Aorta (tissue), 5 donors: ENCODE measurements at places on chromosomes 1 and 21. TPM values are rescaled to one million over a fixed set of nuclear protein-coding genes. Genes with fewer than 3 reads are reported as not detected.

The CYP4X1 gene
- 12.6 TPM for polyA plus RNA-seq

The CRB1 gene
- polyA plus RNA-seq: not detected

The ST6GALNAC5 gene
- polyA plus RNA-seq: 3.6 TPM

GRCh38 chr21:45421071-45421845 lies 16.3 kb downstream of the COL18A1 start:
- H3K4me1 ChIP-seq: no peaks in the 10 kb centered on the region
- no peaks in the 10 kb centered on the region for H3K36me3 ChIP-seq
- no peak overlapping the region for H3K4me3 ChIP-seq
- peak; percentile 75 for DNase-seq
- no peaks in the 10 kb centered on the region for H3K27me3 ChIP-seq

- no peaks in the 10 kb centered on the region for H3K27me3 ChIP-seq
- H3K4me3 ChIP-seq: no peak overlapping the region
- DNase-seq: no peak
These were observed 2.4 kb downstream of the SSBP3 start for GRCh38 chr1:54403808-54404261.

DNA sequence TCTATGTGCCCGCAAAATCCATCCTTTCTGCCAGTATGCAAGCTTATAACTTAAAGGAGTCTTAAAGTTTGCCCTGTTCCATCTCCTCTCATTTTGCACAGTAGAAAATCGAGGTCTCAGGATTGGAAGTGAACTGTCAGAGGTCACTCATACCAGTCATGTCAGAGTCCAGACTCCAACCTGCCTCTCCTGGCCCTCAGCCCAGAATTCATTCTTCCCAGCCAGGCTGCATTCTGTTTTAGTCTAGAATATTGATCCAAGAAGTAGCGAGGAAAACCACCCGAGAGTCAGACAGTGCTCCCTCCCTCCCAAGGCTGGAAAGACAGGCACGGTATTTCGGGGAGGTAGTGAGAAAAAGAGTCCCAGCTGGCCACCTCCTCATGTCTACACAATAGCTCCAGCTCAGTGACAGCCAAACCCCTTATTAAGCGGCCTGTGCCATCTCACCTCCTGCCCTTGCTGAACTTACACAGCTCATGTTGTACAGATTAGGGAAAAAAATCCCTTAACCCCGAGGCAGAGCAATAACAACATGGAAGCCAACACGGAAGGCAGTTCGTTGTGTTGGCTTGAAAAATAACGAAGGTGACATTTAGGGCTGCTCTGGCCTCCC lies 89.4 kb downstream of the OMA1 start:
- DNase-seq: no peak
- H3K27me3 ChIP-seq: no peaks in the 10 kb centered on the region
- H3K27ac ChIP-seq: no peak overlapping the region
- H3K4me1 ChIP-seq: no peaks in the 10 kb centered on the region
- H3K4me3 ChIP-seq: no peak overlapping the region

GRCh38 chr1:246329900-246330299 lies 177.2 kb downstream of the SMYD3 start:
- peaks cover 2% of the 10 kb centered on the region for H3K36me3 ChIP-seq
- no peak overlapping the region for H3K27ac ChIP-seq
- H3K4me3 ChIP-seq: no peak overlapping the region
- no peak for DNase-seq
- no peaks in the 10 kb centered on the region for H3K4me1 ChIP-seq

DNA sequence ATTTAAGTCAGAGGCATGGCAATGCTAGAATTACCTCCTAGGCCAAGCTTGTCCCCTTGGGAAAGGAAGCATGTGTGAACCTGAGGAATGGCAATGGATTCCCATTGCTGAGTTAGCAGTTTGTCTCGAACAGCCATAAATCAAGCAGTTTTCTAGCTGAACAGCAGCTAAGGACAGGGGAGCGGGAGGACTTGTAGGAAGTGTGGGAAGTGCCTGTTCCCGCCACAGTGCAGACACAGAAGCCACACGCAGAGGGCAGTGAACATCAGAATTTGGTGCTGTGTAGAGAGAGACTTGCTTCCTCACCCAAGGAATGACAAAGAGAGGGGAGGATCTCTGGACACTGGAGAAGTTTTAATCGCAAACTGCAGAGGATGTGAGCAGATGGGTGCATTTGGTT lies 3.8 kb downstream of the PHGDH start:
- no peaks in the 10 kb centered on the region for H3K36me3 ChIP-seq
- no peaks in the 10 kb centered on the region for H3K27me3 ChIP-seq
- no peak for DNase-seq
- H3K4me1 ChIP-seq: no peaks in the 10 kb centered on the region
- H3K4me3 ChIP-seq: no peak overlapping the region

- DNase-seq: peak; percentile 94
- no peak overlapping the region for H3K4me3 ChIP-seq
- H3K27me3 ChIP-seq: no peaks in the 10 kb centered on the region
- H3K27ac ChIP-seq: peak overlapping the region; percentile 97
- H3K4me1 ChIP-seq: no peaks in the 10 kb centered on the region
These were observed 41.0 kb upstream of the COL18A1 start for GRCh38 chr21:45363921-45364467.

DNA sequence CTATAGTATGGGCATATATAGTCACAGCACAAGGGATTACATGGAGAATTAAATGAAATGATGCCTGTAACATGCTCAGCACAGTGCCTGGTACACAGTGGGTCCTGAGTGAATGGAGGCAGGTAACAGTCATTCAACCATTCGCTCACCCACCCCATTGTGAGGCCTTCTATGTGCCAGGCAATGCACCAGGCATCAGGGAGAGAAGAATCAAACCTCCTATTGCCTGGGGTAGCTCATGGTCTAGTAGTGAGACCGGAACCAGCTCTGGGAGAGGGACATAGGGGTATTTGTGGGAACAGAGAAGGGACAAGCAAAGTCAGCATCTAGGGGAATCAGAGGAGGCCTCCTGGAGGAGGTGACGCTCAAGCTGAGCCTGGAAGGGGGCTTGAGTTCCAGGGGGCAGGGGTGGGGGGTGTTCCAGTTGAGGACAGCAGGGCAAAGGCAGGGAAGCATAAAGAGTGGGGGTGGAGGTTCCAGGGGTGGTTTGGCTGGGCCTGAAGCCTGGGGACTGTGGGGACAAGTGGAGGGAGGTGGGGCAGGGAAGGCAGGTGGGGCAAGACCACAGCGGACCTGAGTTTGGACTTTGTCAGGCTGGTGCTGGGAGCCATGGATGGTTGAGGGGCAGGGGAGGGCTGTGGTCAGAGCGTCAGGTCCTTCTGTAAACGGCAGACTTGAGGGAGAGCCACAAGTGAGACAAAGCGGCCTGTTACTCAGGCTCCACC lies 591.6 kb downstream of the PTPRU start:
- no peak overlapping the region for H3K27ac ChIP-seq
- no peaks in the 10 kb centered on the region for H3K4me1 ChIP-seq
- no peak overlapping the region for H3K4me3 ChIP-seq
- no peak for DNase-seq

- H3K4me3 ChIP-seq: peak within 1 kb of the TSS; percentile 49
- no peak within 1 kb of the TSS for H3K27ac ChIP-seq
- H3K4me1 ChIP-seq: no peaks in the 10 kb centered on the region
- DNase-seq: no peak
- H3K27me3 ChIP-seq: no peaks in the 10 kb centered on the region
These were observed at the start of gene MAP3K21 for GRCh38 chr1:233327651-233328141. TSS of gene MAP3K21 (plus strand) at chr1:233327724. CDS start at chr1:233328029, 305 bp downstream.
